ENCODE measurements at places on chromosomes 6 and 20.

DNA sequence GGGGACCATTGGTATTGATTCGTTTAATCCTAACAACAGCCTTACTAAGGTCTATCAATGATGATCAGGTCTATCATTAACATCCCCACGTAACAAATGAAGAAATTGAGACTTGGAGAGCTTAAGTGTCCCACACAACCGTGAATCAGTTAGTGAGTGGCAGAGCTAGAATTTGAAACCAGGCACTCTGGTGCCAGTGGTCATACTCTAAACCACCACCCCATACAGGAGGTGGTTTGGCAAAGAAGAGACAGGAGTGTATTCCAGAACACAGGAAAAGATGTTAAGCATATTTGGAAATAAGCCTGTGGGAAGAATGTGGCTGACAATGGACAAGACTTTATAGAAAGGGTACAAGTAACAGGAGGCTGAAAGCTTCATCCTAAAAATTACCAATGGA, 35.7 kb upstream of the MARCKS start:
- no peak for DNase-seq

- DNase-seq, result no peak
Measured at GRCh38 chr20:51412333-51412871, 130.1 kb downstream of the NFATC2 start.

- DNase-seq, result no peak
Measured at GRCh38 chr6:124490122-124490521, 472.1 kb upstream of the RNF217 start.

DNA sequence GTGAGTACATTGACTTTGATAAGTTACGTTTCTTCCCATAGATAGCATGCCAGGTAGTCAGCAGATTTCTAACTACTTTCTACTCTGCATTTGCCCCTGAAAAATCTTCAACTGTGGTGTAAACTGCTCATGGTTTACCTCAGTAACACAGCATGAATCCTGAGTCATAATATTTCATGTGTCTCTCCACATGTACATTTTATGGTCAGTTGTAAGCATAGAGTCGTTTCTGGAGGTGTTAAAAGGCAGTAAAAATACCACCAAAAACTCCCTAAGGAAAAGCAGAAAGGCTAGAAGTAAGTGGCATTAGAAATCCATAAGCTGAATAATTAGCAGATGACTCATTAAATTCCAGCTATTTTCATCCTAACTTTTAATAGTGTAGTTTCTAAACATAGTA, 4.1 kb upstream of the GPR63 start:
- DNase-seq, result no peak

- no peak for DNase-seq
Measured at GRCh38 chr6:165184192-165184979, 125.0 kb downstream of the C6orf118 start.

- no peak for DNase-seq
Measured at GRCh38 chr6:38725414-38726183, 10.5 kb downstream of the DNAH8 start.

- DNase-seq, result no peak
Measured at GRCh38 chr20:12413116-12413515, 495.4 kb downstream of the BTBD3 start.

Measured in bone marrow (tissue), 2 donors.